Subcutaneous adipose tissue (tissue), 4 donors: ENCODE measurements at places on chromosomes 6 and 20. TPM values are rescaled to one million over a fixed set of nuclear protein-coding genes. Genes with fewer than 3 reads are reported as not detected.

The TTLL9 gene
- 0.38 TPM for total RNA-seq

The MAPK14 gene
- 85.8 TPM for total RNA-seq

The C6orf52 gene
- total RNA-seq: not detected

The REPS1 gene
- 33.8 TPM for total RNA-seq

The BAG2 gene
- 4.0 TPM for total RNA-seq

The FAM217B gene
- 6.5 TPM for total RNA-seq

The LAMA4 gene
- total RNA-seq: 247 TPM

The CCDC170 gene
- total RNA-seq: 16.6 TPM

The SIRPG gene
- not detected for total RNA-seq

The VNN1 gene
- 5.2 TPM for total RNA-seq

The CEBPB gene
- total RNA-seq: 155 TPM

The OXT gene
- not detected for total RNA-seq

The GGTLC1 gene
- not detected for total RNA-seq

The OR12D3 gene
- total RNA-seq: not detected

The EDN3 gene
- total RNA-seq: not detected

The RALY gene
- 44.0 TPM for total RNA-seq

The ADGRF1 gene
- total RNA-seq: not detected

The BPHL gene
- total RNA-seq: 32.8 TPM

The KCNS1 gene
- not detected for total RNA-seq

The PLCB1 gene
- 20.3 TPM for total RNA-seq

The R3HDML gene
- total RNA-seq: not detected

The BPIFB1 gene
- total RNA-seq: not detected

The BFSP1 gene
- total RNA-seq: 0.34 TPM

The SLC22A3 gene
- total RNA-seq: 8.0 TPM

The DAAM2 gene
- 52.5 TPM for total RNA-seq

The NKAIN2 gene
- total RNA-seq: not detected

The VGLL2 gene
- total RNA-seq: not detected

The BACH2 gene
- total RNA-seq: 3.4 TPM

The MCUR1 gene
- 18.4 TPM for total RNA-seq

The EYA4 gene
- total RNA-seq: 1.5 TPM

The PKHD1 gene
- total RNA-seq: 0.51 TPM

The LIME1 gene
- total RNA-seq: 5.3 TPM

The RNF146 gene
- 118 TPM for total RNA-seq

The CD109 gene
- 16.0 TPM for total RNA-seq

The RSPO3 gene
- 10.2 TPM for total RNA-seq

The GCM1 gene
- total RNA-seq: not detected

The C20orf202 gene
- total RNA-seq: not detected

The POM121L2 gene
- not detected for total RNA-seq

The ENPP1 gene
- 67.0 TPM for total RNA-seq

The CHD6 gene
- 32.1 TPM for total RNA-seq

The DLK2 gene
- total RNA-seq: not detected

The RBM24 gene
- 0.44 TPM for total RNA-seq

The CASS4 gene
- 4.0 TPM for total RNA-seq

The ERVFRD-1 gene
- total RNA-seq: not detected

The TMC2 gene
- 0.68 TPM for total RNA-seq
